Ovary (tissue), 10 donors: ENCODE measurements at places on chromosomes 12 and 14. TPM values are rescaled to one million over a fixed set of nuclear protein-coding genes. Genes with fewer than 3 reads are reported as not detected.

DNA sequence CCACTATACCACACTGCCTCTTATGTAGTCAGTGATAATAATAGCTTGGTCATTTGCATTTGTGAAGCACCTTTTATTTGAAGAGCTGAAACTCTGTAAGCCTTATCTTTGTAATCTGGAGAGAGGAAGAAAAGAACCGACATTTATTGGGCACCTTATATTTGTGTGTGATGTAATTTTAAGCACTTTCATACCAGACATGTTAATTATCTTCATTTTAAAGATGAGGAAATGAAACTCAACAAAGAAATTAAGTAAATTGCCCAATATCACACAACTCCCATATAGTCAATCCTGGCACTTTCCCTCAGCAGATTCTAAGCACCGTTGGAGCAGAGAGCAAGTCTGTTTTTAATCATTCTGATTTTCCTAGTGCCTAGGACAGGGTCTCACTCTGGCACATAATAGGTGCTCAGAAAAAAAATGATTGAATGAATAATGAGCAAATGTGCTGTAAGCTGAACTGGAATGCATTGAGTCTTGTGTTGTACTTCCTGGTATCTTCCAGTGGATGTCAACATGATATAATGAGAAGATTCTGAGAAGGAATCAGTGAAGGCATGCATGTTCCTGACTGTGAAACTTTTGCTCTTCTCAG is 418.9 kb downstream of the ZFP36L1 start:
- no peak for DNase-seq

GRCh38 chr14:67574156-67574555 is 25.9 kb downstream of the PIGH start:
- no peak for DNase-seq

GRCh38 chr12:66800046-66800445 is 121.2 kb upstream of the GRIP1 start:
- DNase-seq: no peak

GRCh38 chr12:8157484-8158198 is 826 bp downstream of the ZNF705A start:
- DNase-seq: no peak

Gene GPR137C
- 0.50 TPM for total RNA-seq

GRCh38 chr14:72104011-72104613 is 171.9 kb downstream of the RGS6 start:
- DNase-seq: no peak

GRCh38 chr14:82854131-82854530 is 1320.5 kb upstream of the SEL1L start:
- no peak for DNase-seq

DNA sequence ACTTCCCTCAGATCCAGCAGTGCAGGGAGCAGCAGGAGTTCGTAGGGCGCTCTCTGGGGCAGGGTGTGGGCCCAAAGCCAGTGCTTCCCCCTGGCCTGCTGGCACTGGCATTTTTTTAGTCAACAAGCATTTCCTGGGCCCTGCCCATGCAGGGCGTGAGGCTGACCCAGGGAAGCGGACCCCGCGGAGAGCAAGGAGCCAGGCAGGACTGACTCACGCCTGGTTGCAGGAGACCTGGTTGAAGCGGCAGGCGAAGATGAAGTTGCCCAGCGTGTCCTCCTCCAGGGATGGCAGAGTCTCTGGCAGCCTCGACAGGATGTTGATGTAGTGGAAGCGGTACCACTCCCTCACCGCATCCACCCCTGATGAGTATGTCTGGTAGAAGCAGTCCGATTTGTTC is 13.5 kb downstream of the SCNN1A start:
- DNase-seq: no peak
